Coronary artery (tissue), 2 donors: ENCODE measurements at places on chromosomes 6 and 20.
A peak's percentile ranks its signal among the peaks of the same experiment; 100 is the strongest.

DNA sequence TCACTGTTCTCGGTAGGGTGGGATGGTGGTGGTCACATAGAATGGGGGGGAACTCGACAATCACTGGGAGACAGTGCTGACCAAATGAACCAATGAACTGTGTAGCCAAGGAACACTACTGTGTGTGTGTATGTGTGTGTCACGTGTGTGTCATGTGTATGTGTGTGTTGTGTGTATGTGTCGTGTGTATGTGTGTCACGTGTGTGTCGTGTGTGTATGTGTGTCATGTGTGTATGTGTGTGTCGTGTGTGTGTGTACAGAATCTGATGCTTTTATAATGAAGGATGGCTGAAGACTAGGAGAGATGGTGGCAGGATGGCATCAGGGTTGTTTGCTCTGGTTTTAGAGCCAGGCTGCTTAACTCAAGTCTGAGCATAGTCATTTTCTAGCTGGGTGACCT lies 99.1 kb upstream of the DUSP22 start:
- DNase-seq = peak; percentile 5

GRCh38 chr6:148365041-148365440 lies 22.4 kb downstream of the SASH1 start:
- DNase-seq = no peak

- no peak for DNase-seq
These were observed 126.6 kb upstream of the CCDC28A start for GRCh38 chr6:138647006-138647405.

DNA sequence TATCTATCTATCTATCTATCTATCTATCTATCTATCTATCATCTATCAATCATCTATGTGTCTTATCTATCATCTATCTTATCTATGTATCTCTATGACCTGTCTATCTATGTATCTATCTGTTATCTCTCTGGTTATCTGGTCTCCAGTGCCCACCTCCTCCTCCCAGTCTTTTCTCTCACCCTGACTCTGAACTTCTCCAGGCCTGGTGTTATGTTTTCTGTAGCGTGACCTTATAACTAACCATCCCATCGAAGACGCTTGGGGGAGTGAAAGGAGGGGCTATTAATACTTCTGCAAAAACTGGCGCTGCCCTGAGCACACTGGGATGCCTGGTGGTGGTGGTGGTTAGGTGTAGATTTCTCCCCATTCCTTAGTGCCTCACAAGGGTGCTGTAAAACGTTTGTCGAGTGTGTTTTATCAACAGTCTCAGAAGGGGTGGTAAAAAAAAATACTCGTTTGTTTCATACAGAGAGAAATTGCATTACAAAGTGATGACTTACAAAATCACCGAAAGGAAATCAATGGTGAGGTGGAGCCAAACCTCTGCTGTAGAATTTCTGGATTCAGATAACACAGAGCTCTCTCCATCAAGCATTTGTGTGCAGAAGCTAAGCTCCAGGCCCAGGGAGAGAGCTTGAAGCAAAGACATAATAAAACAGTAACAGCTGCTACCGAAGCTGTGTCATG lies 156.2 kb downstream of the BCAS1 start:
- peak; percentile 36 for DNase-seq
